ENCODE measurements at places on chromosomes 1 and 21. TPM values are rescaled to one million over a fixed set of nuclear protein-coding genes. Genes with fewer than 3 reads are reported as not detected.

DNA sequence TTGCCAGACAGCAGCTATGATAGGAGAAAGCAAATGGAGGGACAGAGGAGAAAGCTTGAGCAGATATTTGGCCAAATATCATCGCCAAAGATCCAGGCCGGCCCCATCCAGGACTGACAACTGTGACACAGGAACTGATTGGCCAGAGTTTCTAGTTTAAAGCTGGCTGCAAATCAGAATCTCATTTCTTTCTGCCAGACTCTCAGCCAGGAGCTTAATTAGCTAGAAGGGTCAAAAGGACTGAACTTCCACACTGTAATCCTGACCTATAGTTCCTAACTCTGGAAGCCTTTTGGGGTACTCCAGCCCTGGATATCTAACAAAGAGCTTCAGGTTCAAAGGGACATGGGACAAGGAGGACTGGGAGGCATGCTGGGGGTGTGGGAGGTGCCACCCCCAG is 106.7 kb upstream of the GNG12 start:
- no peak for DNase-seq

DNA sequence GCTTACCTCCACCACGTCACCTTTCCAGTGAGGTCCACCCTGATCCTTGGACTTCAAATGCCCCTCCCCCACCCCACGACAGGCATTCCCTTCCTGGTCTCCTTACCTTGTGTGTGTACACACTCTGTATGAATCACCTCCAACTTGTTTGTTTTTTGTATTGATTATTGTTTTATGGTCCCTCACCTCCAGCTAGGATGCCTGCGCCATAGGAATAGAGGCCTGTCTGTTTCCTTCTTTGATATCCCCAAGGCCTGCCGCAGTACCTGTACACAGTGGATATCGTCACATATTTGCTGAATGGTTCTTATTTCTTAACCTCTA is 219.6 kb upstream of the POU3F1 start:
- no peak for DNase-seq

DNA sequence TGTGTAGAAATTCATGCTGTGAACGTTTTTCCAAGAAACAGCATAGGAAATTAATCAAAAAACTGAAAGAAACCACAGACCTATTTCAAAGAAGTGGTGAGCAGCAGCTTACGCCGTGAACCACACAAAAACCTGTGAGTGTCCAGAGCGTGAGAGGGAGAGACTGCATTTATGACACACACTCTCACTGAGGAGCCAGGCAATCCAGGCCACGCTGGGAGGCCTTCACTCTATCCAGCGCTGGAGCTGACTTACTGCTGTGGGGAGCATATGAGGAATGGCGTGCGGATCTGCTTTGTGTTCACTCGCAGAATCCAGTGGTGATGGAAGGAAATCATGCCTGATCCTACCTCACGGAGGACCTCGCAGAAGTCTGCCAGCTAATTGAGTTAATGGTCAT is 12.7 kb downstream of the ADAMTS1 start:
- DNase-seq, result no peak

- DNase-seq, result no peak
Measured at GRCh38 chr1:198776602-198777029, 137.8 kb downstream of the PTPRC start.

DNA sequence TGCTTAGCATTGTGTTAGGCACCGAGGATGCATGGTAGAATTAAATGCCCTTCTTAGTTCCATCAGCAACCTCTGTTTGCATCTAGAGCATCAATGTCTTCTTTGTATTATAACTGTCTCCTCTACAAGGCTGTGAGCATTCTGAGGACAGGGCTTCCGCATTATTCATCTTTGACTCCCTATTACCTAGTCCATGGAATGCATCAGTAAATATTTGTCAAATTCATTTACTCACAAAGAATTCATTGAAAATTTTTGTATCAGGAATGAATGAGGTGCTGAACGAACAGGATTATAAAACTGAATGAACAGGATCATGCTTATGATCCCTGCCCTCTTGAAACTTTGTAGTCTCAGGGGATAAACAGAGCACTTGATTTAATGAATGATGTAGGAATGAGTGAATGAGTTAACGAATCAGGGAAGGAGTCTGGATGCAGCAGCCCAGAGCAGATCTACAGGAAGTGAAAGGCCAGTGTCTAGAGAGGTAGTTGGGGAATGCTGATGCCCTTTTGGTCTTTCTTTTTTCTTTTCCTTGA is 2.8 kb downstream of the RHBDL2 start:
- no peak for DNase-seq

- no peak for DNase-seq
Measured at GRCh38 chr1:166080967-166081870, 85.6 kb downstream of the FAM78B start.

DNA sequence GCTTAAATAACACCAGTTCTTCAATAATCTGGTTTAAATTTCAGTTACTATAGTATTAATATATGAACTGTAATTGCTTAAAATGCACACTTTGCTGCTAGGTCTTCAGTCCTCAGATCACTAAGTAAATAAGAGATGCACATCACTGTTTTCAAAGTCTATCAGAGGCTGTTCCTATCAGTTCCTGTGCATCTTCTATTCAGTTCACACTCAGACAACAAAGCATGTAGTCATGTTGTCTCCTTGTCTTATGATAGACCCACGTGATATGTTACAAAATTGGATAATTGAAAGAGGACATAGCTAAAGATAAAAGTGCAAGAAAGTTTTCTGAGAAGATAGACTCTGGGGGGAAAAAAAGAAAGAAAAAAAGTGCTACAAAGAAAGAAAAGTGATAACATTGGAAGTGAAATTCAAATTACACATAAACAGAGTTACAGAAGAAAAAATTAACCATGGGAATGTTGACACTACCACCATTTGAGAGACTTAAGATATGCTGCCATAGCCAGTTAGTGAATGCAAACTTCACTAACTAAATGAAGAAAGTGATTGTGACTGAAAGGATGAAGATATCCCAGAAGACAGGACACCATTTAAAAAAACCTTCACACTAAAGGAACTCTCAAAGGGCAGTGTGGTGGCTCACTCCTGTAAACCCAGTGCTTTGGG is 33.9 kb upstream of the TSNAX start:
- DNase-seq, result no peak

DNA sequence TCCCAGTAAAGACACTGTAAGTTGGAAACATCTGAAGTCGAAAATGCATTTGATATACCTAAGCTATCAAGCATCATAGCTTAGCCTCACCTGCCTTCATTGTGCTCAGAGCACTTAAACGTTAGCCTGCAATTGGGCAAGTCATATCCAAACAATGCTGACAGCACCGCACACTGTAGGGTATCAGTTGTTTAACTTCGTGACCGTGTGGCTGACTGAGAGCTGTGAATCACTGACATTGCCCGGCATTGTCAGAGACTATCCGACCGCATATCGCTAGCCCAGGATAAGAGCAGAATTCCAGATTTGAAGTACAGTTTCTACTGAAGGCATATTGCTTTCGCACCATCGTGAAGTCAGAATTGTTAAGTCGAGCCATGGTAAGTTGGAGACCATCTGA is 41.5 kb downstream of the GALNT2 start:
- no peak for DNase-seq

DNA sequence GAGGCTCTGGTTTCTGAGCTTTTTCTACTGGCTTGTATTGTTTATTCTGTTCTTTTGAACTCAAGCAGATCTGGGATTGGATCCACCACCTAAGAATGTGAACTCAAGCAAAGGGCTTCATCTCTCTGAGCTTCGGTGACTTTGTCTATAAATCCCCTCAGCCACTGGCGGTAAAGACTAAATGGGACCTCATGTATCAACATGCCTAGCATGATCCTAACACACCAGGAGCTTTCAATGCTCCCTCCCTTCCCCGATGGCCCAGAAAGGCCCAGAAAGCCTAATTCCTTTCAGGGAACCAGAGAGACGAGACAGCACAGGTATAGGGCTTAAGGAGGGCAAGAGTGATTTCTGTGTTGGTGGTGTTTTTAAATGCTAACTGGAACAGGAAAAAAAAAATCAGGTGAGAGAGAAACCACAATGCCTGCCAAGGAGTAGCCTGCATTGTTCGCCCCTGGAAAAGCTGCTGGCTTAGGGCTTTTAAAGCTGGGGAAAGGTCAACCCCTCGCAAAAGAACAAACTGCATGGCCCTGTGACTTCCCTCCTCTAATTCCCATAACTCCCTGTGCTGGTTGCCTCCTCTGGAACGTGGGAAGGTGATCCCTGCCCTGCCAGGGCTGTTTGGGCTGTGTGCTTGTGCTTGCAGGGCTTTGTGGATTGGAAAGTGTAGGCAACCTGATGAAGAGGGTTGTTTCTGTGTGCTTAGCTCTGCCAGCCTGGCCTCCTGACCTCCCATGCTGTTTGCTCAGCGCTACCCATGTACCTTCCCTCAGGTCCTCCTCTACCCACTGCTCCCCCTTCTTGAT is 147.0 kb downstream of the PLPP3 start:
- no peak for DNase-seq

Gene CFHR2
- total RNA-seq, result not detected

Gene DYNLT5
- total RNA-seq, result 0.42 TPM

Gene BMP8A
- total RNA-seq, result 0.81 TPM

Data from H7 (cell line).